SW 1271 (cell line): ENCODE measurements at places on chromosomes 1 and 21.

- no peak for DNase-seq
Observed at GRCh38 chr1:8782001-8782620, 35.3 kb downstream of the RERE start.

- no peak for DNase-seq
Observed at GRCh38 chr21:33434770-33435360, 31.7 kb downstream of the IFNGR2 start.

GRCh38 chr1:184823080-184823479 is 68.4 kb upstream of the EDEM3 start:
- no peak for DNase-seq

GRCh38 chr1:117985973-117986372 is 56.4 kb downstream of the WDR3 start:
- DNase-seq = no peak

DNA sequence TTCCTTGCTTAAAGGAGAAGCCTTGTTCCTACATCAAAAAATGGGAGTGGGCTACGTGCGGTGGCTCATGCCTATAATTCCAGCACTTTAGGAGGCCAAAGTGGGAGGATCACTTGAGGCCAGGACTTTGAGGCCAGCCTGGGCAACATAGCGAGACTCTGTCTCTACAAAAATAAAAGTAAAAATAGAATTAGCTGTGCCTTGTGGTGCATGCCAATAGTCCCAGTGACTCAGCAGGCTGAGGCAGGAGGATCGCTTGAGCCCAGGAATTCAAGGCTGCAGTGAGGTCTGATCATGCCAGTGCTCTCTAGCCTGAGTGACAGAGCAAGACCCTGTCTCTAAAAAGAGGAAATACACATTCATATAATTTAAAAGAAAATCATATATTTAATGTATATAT is 127.1 kb downstream of the C1orf21 start:
- DNase-seq = no peak
